Activated gamma-delta T cell treated with anti-CD3 and anti-CD28 coated beads, Interleukin-2, amount 50 U/mL, for 16 hours (primary cell): ENCODE measurements at places on chromosomes 6 and 20.
A peak's percentile ranks its signal among the peaks of the same experiment; 100 is the strongest.

DNA sequence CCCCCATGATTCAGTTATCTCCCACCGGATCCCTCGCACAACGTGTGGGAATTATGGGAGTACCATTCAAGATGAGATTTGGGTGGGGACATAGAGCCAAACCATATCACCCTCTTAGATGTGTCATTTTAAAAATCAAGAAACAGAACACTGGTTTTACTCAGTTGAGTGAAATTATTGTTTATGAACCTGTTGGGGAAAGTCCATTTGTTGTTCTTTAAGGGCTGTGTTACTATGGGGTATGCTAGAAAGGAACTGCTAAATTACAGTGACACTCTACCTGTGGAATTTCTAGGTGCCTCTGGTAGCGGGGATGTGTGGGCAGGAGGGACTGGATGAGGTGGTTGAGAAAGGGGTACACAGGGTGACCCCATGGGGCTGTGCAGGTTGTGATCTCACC, 28.9 kb downstream of the STX11 start:
- no peak for DNase-seq

DNA sequence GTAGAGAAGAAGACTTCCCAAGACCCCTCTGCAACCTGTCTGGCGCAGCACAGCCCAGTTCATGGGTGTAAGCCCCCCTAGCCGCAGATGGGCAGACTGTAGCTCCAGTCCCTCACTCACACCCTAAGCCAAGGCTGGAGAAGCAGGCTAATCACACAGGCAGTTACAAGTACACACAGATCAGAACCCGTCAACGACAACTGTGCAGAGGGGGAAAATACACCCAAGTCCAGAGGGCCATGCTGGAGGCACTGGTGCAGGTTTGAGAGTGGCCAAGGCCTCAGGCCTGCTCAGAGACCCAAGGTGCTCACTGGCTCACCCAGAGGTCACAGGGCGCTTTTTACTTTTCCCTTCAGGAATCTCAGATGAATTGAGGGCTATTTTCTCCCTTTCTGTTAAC, 106.1 kb downstream of the NOL4L start:
- DNase-seq: no peak

GRCh38 chr6:129853996-129854711, 7.0 kb downstream of the TMEM244 start:
- no peak for DNase-seq

- no peak for DNase-seq
Observed at GRCh38 chr20:14956026-14956425, 618.6 kb upstream of the FLRT3 start.

- DNase-seq: no peak
Observed at GRCh38 chr6:157987788-157988699, 6.4 kb downstream of the SYNJ2 start.

- no peak for DNase-seq
Observed at GRCh38 chr6:139655783-139656705, 281.6 kb upstream of the CITED2 start.

DNA sequence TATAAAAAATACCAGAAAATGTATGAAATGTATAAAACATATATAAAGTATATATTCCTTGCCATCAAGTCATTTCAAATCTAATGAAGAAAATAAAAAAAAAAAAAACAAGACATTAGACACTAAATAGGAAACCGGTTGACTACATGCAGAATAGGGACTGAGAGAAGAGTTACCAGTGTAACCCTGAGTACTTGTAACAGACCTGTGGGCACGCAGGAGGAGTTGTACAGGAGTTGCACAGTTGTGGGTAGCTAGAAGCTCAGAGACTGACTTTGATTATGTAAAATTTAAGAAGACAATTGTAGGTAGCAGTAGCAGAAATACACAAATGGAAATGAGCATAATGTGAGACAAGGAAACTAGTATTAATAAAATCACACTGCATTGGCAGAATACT, 112.4 kb upstream of the DST start:
- no peak for DNase-seq

- DNase-seq: peak; percentile 65
Observed at GRCh38 chr6:169831450-169832246, 80.2 kb downstream of the ERMARD start.

GRCh38 chr6:167005350-167006159, 6.4 kb downstream of the CEP43 start:
- DNase-seq: no peak

DNA sequence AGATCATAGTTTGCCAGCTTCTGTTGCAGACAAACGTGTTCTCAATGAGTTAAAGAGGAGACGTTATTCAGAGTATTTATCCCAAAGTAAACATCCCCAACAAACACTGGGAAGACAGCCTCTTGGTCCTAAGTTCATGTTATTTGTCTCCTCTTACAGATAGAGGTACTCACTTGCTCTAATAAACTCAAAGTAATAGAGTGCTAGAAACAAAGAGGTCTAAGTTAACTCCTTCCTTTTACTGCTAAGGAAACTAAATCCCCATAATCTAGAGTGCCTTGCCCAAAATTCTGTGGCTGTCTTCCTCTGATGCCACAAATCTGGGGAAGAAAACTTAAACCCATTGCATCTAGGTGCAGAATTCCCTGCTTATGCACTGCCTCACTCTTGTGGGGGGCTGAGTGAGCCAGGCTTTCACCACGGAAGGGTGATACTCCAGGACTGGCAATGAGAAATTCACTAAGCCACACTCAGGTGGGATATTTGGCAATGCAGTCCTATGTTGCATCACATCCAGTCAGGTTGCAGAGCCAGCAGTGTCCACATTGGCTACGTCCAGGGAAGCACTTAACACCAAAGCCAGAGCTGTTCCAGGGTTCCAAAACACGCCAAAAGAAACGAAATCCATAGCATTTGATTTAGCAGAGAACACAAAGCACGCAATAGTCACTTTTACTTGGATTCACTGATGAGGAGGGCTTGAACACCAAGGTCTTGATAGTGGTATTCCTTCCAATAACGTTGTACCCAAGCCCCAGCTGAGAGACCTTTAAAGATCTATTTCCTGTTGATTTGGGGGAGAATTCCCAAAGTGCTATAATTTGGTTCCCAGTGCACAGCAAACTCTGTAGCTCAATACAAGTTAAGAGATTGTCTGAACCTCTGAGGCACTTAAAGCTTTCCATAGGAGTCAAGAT, 81.0 kb upstream of the FOXQ1 start:
- no peak for DNase-seq

GRCh38 chr20:56956534-56956933, 309.9 kb downstream of the BMP7 start:
- no peak for DNase-seq

DNA sequence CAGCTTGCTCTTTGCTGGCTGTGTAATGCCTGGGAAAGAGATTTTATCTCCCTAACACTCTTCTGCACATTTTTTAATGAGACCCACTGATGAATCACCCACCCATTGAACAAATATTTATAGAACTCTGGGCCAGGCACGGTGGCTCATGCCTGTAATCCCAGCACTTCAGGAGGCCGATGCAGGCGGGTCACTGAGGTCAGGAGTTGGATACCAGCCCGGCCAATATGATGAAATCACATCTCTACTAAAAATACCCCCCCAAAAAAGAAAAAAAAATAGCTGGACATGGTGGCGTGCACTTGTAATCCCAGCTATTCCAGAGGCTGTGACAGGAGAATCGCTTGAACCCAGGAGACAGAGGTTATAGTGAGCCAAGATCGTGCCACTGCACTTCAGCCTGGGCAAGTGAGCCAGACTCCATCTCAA, 82.1 kb upstream of the SIRPA start:
- DNase-seq: no peak

- no peak for DNase-seq
Observed at GRCh38 chr6:108771421-108771820, 76.8 kb upstream of the ARMC2 start.

DNA sequence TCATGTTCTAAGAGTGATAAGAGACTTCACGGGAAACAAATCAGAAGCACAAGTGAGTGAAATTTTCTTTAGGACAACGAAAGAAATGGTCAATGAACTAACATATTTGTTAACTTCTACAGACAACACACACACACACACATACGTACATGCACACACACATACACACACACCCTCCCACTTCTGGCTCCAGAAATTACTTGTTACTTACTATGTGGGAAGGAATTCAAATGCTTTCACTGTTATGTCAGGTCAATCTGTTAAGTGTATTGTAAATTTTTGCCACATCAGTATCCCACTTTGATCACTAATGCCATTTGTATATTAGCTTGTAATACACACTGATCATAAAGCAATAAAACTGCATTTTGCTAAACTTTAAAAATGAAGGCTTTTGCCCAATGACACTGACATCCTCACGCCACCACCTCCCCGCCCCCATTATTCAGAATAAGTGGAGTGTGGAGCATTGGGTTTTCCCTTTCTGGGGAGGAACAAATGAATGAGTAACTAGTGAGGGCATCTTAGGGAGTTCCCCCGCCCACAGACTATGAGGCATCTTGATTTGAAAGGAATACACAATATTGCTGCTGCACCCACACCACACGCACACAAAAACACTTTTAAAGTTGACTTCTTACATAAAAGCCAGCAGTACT, 76.2 kb downstream of the ATXN1 start:
- DNase-seq: peak; percentile 84

GRCh38 chr6:41581381-41581991, 35.3 kb downstream of the FOXP4 start:
- no peak for DNase-seq

GRCh38 chr20:1293641-1294379, 27.7 kb downstream of the SNPH start:
- DNase-seq: no peak

DNA sequence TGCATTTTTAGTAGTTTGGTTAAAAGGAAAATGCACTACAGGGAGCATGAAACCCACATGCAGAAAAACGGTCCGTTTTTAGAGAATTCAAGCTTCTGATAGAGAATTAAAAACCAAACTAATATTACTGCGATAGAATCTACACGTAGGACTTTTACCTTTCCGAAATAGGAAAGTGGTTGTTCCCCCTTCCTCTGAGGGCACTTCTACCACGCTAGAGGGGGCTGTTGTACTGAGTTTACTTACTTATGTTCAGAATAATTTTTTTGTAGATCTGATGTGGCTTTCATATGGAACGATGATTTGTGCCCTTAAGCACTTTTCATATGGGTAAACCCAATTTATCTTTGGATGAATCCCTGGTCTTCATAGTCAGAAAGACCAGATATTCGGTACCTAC, 264.3 kb upstream of the PLN start:
- DNase-seq: peak; percentile 30

DNA sequence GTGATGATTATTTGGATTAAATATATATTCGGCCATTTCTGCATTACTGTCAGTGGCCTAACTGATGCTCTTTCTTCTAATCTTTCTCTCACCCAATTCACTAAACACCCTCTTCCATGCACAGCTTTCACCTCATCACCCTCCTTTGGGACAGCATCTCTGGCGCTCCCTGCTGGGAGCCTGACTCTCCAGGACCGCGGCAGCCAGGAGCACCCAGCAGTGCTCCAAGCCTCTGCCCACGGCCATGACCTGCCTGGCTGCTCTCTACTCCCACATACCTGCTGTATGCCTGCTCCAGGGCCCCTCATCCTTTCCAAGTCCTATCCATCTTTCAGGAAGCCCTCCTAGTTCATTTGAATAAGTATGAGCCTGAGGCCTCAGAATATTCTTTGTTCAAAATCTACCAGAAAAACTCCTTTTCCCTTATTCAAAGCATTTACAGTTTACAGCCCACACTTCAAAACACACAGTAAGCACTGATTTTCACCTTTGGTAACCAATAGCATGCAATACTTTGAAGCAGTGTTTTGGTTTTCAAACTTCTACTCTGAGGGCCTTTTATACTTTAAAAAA, 15.2 kb downstream of the CTCFL start:
- DNase-seq: no peak

DNA sequence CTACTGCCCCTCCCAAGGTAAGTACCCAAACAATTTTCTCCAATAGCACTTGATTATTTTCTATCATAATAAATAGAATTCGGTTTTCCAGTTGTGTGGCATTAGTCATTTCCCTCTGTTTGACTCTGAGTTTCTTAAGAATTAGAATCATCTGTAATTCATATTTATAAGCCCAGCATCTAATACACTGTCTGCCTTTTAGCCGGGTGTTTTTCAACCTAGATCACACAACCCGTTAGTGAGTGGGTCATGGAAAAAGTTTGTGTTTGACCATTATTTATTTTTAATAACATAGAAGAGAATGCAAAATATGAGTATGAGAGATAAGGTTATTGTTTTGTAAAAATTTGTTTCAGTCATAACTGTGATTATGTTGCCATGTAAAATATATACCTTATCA, 701.6 kb downstream of the RFPL4B start:
- no peak for DNase-seq
